ENCODE measurements at places on chromosomes 5 and 9.
A peak's percentile ranks its signal among the peaks of the same experiment; 100 is the strongest.

- DNase-seq = no peak
These were observed 28.9 kb downstream of the FAM151B start for GRCh38 chr5:80516826-80517225.

GRCh38 chr9:111386386-111386785 is 56.4 kb upstream of the OR2K2 start:
- no peak for DNase-seq

DNA sequence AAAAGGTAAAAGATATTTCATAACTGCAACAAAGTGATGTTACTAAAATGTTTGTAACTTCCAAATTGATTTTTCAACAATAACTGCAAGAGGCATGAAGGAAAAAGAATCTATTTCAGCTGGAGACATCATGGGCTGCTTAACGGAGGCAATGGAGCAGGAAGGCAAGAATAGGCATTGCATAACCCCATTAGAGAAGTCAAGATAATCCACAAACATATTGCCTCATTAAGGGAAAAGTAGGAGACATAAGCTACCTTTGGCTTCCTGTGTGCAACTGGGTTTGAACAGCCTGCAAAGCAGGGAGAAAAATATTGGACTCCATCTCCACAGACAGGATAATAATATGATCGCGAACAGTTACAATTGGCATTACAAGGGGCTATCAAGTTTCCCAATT is 46.7 kb downstream of the SLCO4C1 start:
- DNase-seq = no peak

- DNase-seq = peak; percentile 20
These were observed 117.2 kb downstream of the INVS start for GRCh38 chr9:100216178-100216787.

DNA sequence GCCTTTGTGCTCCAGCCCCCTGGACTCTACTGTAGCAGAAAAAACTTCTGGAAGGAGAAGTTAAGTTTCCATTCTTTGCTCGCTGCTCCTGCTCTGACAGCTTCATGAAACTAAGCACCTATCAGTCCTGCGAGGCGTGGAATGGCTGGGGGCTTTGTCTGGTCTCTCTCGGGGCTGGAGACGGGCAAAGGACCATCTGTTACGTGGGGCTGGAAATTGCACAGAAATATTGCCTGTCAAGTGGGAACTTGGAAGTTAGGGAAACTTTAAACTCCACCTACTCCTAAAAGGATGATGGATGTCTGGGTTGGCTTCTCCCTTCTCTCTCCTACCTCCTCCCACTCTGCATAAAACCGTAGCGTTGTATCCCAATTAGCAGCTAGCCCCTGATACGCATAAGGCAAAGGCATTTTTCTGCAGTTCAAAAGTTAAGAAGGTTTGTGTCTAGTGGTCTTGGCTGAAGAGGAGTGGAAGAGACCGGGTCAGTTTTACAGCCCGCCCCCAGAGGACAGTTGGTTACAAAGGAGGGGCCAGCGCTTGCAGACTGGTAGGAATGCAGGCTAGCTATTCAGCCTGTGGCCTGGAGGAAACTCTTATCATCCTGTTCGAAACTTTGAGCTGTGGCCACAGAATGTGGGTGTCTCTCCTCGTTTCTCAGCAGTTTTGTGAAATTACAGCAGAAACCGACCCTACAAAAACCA is 1.3 kb downstream of the FBXL7 start:
- no peak for DNase-seq

- no peak for DNase-seq
These were observed 117.9 kb downstream of the CDC42SE2 start for GRCh38 chr5:131381777-131382176.

DNA sequence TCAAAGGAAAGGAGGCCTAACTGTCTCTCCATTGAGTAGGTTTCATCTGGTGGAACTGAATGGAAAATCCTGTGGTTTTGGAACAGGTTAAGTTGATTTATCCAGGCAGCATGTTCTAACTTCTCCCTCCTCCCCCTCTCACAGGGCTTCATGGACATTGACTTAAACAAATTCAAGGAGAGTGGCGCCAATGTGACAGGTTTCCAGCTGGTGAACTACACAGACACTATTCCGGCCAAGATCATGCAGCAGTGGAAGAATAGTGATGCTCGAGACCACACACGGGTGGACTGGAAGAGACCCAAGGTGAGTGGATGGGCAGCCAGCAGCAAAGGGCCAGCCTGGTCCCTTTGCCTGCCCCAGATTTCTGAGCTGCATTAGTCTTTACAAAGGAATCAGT is 183.9 kb downstream of the GRIA1 start:
- no peak for DNase-seq

GRCh38 chr5:33883482-33883881 is 8.3 kb downstream of the ADAMTS12 start:
- DNase-seq = no peak

GRCh38 chr5:31047007-31047406 is 146.5 kb upstream of the CDH6 start:
- DNase-seq = no peak

DNA sequence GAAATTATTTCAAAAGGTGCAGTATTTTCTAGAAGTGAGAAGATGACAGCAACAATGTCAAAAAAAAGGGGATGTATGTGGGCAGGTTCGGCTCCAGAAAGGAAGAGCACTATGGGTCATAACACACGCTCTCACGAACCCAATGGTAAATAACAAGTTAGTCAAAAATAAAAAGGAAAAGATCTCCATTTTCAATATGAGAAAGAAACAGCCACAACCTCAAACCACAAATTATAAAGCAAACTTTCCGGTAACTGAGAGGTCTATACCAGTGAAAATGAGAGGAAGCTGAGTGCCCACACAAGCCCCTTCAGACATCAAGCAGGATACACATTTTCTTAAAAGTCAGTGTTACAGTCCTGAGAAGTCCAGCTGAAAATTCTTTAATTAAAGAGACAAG is 398.5 kb upstream of the RPS23 start:
- DNase-seq = no peak

- no peak for DNase-seq
These were observed 623 bp upstream of the TRIM36 start for GRCh38 chr5:115170134-115170928.

- DNase-seq = no peak
These were observed 15.3 kb downstream of the ALDH1A1 start for GRCh38 chr9:72937545-72937944.

DNA sequence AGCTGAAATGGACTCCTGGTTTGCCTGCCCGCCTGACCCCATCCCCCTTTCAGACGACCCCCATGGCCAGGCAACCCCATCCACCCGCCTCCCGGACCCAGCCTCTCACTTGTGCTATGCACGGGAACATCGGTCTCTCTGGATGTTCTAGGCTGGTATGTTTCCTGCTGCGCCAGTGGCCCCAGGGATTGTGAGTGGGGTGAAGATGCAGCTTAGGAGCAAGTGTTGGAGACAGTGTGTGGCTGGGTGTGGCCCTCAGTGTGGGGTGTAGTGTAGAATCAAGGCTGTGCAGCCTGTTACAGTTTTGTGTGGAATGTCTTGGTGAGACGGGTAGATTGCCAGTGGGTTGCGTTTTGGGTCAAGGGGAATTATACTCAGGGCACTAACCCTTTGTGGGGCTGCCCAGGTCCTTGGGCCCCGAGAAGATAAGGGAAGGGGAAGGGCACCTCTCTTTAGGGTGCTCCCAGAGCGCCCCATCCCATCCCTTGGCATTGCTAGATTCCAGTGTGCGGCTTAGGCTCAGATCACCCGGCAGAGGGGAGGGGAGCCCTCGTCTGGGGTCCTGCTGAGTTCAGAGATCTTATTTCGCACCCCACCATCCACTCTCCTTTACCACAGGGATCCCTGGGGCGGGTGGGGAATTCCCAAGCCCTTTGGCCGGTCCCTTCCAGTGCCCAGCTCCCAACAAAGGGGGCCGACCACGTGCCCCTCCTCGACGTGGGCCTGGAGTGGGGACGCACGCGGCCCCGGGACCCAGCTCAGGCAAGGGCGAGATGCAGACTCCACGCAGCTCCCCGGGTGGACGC is 4.6 kb downstream of the IER5L start:
- DNase-seq = no peak

- DNase-seq = no peak
These were observed 18.9 kb downstream of the WNT8A start for GRCh38 chr5:138102454-138103318.

GRCh38 chr5:137708796-137709559 is 26.9 kb downstream of the KLHL3 start:
- no peak for DNase-seq

DNA sequence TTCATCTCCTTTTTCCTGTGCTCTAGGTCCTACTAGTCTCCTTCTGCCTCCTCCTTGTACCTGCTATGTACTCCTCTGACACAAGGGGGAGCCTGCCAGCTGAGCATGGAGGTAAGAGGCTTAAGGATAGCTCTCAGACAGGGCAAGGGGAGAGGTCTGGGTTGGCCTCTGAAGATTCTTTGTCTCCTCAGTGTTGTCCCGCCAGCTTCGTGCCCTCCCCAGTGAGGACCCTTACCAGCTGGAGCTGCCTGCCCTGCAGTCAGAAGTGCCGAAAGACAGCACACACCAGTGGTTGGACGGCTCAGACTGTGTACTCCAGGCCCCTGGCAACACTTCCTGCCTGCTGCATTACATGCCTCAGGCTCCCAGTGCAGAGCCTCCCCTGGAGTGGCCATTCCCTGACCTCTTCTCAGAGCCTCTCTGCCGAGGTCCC is 3.8 kb downstream of the CREB3 start:
- DNase-seq = peak; percentile 27

DNA sequence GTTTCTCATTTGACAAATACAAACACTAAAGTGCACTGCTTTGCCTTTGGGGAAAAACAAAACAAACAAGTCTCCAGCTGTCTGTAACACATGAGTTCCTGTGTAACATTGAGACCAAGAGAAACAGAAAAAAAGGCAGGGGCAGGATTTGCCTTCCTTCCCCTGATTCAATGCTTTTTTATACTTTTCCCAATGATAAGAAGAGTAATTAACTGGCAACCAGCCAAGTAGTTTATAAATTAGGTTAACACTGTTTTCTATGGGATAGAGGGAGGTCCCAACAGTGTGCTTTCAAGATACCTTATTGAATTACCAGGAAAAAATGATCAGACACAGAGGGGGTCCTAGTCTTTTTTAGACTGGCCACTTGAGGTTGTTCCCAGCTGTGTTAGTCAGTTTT is 346.8 kb downstream of the TRIM36 start:
- DNase-seq = no peak

GRCh38 chr5:180289433-180289832 is 2.5 kb downstream of the MAPK9 start:
- no peak for DNase-seq

DNA sequence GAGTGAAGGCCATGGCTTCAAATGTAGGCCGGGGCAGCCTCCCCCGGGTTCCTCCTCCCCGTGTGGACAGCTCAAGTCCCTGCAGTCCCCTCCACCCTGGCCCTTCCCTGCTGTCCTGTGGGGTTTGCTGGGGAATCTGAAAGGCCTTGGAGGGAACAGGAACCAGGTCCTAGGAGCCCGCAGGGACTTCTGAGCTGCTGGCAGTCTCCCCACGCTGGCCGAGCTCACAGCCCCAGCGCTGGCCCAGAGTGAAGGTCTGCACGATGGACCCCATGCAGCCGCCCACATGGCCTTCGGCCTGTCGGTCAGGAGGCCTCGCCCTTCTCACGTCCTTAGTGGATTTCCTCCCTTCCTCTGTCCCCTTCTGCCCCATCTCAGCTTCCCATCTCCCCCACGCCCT is 25.7 kb upstream of the NOTCH1 start:
- DNase-seq = no peak

- DNase-seq = no peak
These were observed 11.0 kb upstream of the ABLIM3 start for GRCh38 chr5:149130121-149130914.

GRCh38 chr9:115513148-115513547 is 395.2 kb upstream of the TNC start:
- DNase-seq = no peak

- no peak for DNase-seq
These were observed 1.2 kb downstream of the EHMT1 start for GRCh38 chr9:137620048-137620405.

GRCh38 chr5:143031781-143032580 is 261.8 kb downstream of the ARHGAP26 start:
- no peak for DNase-seq

- no peak for DNase-seq
These were observed 1.0 kb downstream of the KLF9 start for GRCh38 chr9:70413464-70413798.

- no peak for DNase-seq
These were observed 199.4 kb upstream of the NFIL3 start for GRCh38 chr9:91623004-91623403.

DNA sequence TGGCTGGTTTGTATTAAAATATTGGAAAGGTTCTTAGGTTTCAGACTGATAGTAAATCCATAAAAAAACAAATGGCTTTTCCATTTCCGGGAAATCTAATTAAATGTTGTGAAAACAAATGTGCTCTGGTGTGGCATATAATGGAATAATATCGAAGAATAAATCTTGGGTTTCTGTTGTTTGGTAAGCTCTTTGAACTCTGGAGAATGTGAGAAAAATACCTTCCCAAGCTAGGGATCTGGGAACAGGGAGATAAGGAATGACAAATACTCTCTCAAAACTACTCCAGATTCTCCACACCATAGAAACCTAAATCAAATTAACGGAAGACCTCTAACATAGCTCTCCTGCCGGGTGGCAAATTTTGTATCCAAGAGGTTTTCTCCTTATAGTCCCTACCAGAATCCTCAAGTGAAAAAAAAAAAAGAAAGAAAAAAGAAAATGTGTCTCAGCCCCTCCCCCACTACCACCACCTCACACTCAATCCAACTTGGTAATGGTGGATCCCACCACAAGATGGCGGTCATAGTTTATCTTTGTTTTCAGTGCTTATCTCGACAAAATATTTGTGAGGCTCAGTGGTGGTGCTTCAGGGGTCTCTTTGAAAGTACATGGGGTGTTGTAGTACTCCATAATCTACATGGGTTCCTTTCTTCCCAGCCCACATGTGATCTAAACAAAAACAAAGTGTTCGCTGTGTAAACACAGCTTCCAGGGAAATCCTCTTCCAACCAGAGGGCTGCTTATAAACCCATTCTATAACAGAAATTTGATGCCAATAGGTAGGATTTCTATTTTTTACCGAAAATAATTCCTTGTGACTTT is 54.5 kb upstream of the FST start:
- DNase-seq = no peak

- DNase-seq = no peak
These were observed 47.5 kb upstream of the NRARP start for GRCh38 chr9:137349471-137350033.

DNA sequence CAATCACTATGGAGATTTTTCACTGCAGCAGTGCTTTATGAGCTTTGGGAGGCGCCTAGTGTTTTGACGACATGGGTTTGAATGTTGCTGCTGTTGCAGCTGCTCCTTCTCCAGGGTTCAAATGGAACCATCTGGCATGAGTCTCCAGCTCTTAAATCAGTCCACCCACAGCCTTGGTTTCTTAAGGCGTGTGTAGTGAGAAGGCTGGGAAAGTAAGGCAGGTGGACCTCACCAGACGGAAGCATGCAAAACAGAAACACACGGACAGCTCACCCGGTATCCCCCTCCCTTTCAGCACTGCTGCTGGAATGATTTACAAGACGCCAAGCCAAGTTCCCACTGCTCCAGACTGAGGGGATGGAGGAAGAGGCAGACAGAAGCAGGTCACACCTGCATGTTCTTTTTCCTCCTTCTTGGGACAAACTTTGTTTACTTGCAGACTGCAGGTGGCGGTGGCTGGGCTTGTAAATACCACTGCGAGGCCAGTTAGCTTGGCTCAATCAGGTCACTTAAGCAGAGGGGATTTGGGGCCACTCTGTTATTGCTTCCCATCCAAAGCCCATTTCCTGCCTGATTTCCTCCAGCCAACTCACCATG is 47.4 kb downstream of the ADAM19 start:
- DNase-seq = no peak

GRCh38 chr5:81854915-81855314 is 104.0 kb upstream of the SSBP2 start:
- DNase-seq = no peak

Measured in stimulated activated CD4-positive, alpha-beta T cell treated with anti-CD3 and anti-CD28 coated beads, Interleukin-15, amount 100 ng/mL, for 1 hour (primary cell).